ENCODE measurements at places on chromosomes 11 and 22.
A peak's percentile ranks its signal among the peaks of the same experiment; 100 is the strongest.

DNA sequence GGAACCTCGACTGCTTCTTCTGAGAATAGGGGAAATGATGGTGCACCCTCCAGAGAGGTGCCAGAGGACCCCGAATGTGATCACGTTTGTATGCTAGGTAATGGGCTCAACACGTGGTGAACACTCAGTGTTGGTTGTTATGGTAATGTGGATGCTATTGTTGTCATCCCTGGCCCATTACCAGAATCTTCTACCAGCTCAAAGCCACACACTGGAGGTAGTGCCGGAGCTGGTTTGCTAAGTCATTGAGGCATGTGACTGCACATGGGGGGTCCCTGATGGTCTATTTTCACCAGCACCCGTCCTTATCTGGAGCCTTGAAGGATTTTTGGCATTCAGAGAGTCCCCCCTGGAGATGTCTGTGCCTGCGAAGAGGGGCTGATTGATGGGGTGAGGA lies 119.1 kb upstream of the CD82 start:
- no peak for DNase-seq

DNA sequence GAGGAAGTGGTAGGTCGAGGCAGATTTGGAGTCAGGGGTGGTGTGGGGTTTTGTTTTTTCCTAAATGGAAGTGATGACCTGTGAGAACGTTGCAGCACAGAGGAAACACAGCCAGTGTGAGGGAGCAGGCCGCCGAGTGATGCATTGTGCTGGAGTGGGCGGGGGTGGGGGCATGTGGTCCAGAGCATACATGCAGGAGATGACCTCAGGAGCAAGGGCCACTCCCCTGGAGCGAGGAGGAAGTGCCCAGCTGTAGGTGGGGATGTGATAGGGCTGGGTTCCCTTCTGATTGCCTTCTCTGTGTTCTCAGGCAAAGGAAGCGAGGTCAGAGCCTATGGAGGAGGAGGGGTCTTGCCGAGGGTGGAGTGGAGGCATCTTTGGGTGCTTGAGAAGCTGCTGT lies 81.4 kb downstream of the PPP6R3 start:
- DNase-seq, result no peak

DNA sequence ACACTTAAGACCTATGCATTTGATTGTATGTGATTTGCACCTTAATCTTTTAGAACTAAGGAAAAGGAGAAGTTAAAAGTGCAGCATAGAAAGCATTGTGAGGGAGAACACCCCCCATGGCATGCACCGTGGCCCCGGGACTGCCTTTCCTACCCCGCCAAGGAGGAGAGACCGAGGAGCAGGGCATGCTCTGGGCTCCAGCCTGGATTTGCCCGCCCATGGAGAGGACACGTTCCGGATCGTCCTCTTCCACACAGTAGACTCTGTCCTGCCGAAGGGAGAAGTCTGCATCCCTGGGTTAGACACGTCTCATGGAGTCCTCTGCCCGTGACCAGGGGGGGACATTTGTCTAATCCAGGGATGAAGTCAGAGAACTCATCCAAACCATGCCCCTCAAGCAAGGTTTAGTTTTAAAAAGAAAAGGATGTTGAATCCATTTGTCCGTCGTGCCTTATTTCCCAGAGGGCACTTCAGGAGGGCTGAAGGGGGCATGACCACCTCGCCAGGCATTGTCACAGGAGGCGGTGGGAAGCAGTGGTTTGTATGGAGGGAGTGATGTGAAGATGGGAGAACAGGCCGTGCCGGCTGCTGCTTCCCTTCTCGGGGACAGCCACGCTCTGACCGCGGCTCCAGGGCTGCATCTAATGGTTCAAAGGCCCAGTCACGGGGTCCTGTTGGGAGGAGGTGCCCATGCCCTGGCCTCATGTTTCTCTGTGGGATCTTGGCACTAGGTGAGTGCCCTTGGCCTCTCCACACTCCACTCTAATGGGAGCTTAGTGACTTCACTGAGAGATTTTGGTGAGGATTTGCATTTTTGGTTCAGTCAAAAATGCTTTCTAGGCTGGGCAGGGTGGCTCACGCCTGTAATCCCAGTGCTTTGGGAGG lies 66.2 kb upstream of the GAL start:
- DNase-seq, result no peak

GRCh38 chr11:118792570-118793124 lies 1.7 kb upstream of the DDX6 start:
- DNase-seq, result peak; percentile 93

- no peak for DNase-seq
Measured at GRCh38 chr11:554428-555226, 5.9 kb downstream of the LMNTD2 start.

DNA sequence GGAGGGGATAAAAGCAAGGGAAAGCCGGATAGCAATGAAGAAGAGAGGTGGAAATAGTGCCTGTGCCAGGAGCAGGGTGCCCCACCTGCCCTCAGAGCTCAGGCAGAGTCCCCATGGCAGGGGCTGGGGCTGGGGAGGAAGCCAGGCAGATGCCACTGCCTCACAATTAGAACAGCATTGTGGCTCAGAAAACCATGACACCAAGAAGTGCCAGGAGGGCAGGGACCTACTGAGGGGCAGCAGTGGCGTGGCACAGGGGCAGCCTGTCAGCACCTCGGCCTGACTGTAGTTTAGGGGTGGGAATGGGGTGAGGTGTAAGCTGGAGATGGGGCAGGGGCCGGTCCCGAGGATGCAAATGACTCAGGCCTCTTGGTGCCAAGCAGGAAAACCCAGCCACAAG lies 532.1 kb upstream of the B3GAT1 start:
- DNase-seq, result no peak

- peak; percentile 1 for DNase-seq
Measured at GRCh38 chr11:59615120-59615636, 396 bp downstream of the OSBP start.

DNA sequence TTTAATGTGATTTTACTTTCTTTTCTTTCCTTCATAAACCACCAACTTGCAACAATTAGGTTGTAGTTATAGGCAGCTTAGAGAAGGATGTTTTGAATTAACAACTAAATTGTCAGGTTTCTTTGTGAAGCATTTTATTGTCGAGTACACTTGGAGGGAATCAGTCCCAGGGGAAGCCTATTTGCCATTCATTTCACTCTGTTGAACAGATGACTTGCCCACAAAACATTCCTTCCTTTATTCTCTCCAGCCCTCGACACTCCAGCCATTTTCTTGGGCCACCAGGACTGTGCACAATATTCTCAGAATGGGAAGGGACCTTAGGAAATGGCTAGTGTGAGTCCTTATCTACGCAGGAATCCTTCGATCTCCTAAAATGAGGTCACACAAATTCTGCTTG lies 620.6 kb downstream of the SOX6 start:
- peak; percentile 1 for DNase-seq

DNA sequence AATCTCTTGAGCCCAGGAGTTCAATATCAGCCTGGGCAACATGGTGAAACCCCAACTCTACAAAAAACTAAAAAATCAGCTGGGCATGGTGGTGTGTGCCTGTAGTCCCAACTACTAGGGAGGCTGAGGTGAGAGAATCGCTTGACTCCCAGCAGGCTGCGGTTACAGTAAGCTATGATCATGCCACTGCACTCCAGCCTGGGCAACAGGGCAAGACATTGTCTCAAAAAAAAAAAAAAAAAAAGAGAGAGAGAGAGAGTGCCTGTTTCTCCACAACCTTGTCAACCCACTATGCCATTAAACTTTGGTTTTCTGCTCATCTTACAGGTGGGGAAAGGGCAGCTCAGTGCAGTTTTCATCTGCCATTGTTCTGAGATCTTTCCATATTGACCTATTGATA lies 5.1 kb downstream of the FOLR3 start:
- no peak for DNase-seq

- no peak for DNase-seq
Measured at GRCh38 chr11:62879235-62879978, 1.3 kb upstream of the SLC3A2 start.

DNA sequence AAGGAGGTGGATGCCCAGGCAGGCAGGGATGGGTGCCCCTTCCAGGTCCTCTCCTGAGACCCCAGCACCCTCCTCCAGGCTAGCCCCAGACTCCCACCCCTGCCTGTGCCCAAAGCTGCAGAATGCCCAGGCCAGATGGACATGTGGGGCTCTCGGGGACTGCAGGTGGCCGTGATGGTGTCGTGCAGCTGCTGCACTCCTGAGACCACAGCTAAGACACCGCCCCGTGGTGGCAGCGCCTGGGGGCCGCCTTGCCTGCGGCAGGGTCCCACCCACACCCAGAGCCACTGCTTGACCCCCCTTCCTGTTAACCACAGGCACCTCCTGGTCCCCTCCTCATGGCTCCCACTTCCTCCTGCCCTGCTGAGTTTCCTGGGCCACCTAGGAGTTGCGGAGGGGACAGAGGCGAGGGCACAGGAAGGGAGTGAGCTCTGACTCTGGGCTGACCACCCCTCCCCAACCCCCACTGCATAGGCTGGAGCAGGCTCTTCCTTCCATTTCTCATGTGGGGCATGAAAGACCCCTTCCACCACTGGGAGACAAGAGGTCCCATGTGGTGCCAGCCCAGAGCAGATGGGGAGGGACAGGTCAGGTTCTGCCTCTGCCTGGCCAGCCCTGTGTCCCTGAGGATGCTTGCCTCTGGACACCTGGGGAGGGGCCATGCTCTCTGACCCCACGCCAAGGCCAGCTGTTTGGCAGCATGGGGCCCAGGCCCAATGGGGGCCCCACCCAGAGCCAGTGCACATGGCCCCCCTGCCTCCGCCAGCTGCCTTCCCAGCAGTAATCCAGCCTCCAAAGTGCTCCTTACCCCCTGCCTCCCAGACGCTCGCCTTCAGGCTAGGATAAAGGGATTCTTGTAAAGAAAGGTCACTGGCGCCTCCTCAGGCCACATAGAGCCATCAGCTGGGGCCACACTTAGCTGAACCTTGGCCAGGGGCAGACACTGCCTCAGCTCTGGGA lies 29.3 kb downstream of the OSBPL5 start:
- DNase-seq, result no peak

DNA sequence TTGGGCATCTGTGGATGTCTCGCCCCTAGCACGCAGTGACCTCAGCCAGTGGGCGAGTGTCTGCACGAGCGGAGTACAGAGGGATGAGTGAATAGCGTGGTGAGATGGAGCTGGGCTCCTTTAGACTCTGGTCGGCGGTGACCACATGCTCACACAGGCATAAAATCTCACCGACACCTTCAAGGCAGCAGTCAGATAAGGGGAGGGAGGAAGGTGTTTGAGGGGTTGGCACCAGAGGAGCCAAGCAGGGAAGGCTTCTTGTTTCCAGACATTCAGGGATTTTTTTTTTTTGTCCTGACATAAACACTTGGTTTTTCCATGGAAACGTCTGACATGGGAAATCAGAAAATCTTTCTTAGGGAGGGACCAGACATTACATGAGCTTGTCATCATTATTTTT lies 35.8 kb downstream of the GRIK4 start:
- peak; percentile 41 for DNase-seq

DNA sequence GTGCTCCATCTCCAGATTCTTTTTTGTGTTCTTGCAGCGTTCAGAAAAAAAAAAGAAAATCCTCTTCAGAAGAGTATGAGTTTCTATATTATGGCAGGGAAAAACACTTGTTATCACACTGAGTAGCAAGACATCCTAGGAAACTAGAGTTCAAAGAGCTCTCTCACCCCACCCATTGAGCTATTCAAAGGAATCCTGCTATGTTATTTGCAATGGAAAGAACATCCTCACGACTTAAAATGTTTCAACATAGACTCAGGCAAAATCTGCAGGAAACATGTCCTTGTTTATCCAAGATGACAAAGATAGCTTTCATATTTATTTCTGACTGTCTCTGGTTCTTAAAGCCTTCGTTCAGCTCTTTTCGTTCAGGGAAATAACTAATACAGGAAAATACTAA lies 331.6 kb upstream of the ANO5 start:
- DNase-seq, result no peak

DNA sequence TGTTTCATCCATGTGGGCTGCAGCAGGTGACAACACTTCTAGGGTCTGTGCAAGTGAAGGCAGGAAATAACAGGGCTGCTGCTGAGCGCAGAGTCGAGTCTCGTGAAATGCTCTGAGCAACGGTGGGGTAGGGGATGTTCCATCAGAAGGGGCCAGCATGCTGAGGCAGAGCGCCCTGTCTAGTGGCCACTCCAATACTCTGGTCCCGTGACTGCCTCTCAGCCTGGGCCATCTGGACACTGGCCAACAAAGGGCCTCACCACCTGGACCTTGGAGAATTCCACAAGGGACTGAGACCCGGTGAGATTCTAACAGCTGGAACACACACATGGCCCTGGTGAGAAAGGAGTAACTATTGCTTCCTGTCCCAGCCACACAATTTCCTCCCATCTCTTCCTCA lies 375.7 kb downstream of the SHANK2 start:
- no peak for DNase-seq

DNA sequence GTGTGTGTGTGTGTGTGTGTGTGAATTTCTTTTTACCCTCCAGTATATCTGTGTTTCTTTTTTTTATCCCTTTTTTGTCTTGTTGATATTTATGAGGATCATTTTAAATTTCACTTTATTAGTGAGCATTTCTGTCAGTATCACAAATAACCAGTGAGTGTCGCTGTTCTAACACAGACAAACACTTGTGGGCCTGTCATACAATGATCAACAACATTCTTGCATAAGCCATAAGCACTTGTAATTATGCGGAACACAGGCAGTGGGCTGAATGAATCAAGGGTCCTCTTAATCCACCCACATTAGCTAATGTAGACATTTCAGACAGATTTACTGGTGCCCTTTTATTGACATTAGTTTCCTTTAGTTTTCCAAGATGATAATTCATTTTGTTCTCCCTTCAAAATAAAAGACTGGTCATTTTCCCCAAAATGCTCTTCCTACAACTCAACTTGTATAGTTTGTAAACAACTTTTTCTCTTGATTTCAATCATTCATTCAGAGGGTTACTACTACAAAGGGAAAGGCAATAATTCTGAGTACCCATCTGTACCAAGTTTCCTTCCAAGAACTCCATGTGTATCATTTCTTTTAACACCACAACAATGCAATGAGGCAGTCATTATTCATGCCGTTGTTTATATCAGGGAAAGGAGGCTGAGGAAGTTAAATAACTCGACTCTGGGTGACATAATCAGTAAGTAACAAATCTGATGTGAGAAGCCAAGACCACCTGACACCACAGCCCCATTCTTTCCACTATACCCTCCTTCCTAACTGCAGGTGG lies 34.5 kb upstream of the ANO3 start:
- peak; percentile 73 for DNase-seq

GRCh38 chr11:84465040-84465439 lies 1162.1 kb downstream of the DLG2 start:
- peak; percentile 18 for DNase-seq

- no peak for DNase-seq
Measured at GRCh38 chr11:112769584-112769983, 191.6 kb upstream of the NCAM1 start.

GRCh38 chr11:31366795-31367194 lies 2.7 kb downstream of the DCDC1 start:
- DNase-seq, result no peak

- DNase-seq, result no peak
Measured at GRCh38 chr11:67634366-67635230, 4.9 kb upstream of the NUDT8 start.
